ENCODE measurements at places on chromosomes 2 and 18.

- no peak for DNase-seq
Measured at GRCh38 chr2:11420190-11420589, 45.8 kb downstream of the E2F6 start.

- no peak for DNase-seq
Measured at GRCh38 chr2:134393075-134393461, 139.2 kb downstream of the MGAT5 start.

DNA sequence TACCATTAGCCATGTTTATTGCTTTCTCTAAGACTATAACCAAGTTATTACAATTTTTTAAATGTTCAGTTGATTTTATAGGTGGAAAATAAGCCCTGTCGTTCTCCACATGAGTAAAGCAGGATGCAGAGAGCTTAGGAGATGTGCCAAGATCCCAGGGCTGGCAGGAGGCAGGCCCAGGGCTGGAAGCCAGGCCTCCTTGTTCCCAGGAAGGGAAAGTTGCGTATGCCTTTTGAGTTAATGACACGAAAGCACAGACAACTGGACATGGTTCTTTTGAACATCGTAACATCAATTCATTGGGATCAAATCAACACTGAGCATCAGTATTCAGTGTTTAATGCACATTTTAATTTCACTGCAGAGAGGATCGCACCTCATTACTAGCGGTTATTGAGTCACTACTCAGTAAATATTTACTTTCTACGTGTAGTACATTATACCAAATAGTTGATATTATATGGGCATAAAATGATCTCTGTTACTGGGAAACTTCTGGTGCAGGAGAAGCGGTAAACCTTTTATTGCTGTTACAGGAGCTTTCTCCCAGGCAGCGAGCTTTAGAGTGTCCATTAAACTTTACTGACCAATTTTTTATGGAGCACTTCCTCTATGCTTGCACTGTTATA lies 60.0 kb downstream of the RNF144A start:
- peak; percentile 4 for DNase-seq

DNA sequence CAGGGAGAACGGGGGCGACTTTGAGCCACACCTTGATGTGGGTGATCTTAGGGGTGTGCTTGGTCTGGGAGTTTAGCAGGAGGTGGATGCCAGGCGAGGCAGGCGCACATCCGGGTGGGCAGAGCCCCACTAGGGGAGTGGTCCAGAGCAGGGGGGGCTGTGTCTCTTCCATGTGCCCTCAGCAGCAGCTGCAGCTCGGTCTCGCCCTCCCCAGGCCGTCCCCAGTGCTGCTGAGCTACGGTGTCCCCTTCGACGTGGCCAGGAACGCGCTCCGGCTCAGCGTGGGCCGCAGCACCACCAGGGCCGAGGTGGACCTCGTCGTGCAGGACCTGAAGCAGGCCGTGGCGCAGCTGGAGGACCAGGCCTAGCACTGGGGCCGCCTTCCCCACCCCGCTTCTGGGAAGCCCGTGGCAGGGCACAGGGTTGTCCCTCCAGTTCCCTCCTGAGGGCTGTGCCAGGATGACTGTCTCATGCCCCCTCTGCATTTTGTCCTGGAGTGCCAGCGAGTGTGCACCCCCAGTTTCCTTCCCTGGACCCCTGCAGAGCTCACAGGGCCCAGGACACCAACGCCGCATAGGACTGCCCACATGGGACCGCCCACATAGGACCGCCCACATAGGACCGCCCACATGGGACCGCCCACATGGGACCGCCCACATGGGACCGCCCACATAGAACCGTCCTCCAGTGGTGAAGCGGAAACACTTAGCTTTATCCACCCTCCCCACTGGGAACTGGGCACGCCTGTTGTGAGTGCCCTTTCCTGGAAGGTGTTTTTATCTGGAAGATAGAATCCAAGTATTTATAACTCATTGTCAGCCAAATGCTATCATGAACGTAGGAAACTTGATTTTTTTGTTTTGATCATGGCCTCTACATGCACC lies 1.9 kb upstream of the ESPNL start:
- DNase-seq: no peak

DNA sequence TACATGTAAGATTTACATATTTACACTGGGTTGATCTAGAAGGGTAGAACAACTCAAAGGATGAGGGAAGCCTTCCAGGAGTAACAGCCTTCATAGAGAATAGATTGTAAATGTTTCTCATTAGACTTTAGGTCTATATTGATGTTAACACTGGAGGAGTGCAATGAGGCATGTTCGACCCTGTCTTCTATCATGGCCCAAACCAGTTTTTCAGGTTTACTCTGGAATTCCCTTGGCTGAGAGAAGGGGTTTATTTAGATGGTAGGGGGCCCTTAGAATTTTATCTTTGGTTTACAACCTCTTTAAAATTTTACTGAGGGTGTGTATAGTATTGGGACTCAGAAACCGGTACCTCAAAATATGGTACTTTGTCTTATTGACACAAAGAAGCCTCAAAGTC lies 634.9 kb upstream of the PIK3C3 start:
- no peak for DNase-seq

DNA sequence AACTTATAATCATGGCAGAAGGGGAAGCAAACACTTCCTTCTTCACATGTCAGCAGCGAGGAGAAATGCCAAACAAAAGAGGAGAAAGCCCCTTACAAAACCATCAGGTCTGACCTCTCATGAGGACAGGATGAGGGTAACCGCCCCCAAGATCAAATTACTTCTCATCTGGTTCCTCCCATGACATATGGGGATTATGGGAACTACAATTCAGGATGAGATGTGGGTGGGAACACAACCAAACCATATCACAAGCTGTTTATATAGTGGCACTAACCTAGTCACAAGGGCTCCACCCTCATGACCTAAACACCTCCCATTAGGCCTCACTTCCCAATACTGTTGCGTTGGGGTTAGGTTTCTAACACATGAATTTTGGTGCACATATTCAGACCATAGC lies 110.0 kb downstream of the OSBPL6 start:
- DNase-seq: no peak
